CD4-positive, alpha-beta T cell treated with Interleukin-17A for 4 hours (primary cell): ENCODE measurements at places on chromosomes 13 and 19.
A peak's percentile ranks its signal among the peaks of the same experiment; 100 is the strongest.

DNA sequence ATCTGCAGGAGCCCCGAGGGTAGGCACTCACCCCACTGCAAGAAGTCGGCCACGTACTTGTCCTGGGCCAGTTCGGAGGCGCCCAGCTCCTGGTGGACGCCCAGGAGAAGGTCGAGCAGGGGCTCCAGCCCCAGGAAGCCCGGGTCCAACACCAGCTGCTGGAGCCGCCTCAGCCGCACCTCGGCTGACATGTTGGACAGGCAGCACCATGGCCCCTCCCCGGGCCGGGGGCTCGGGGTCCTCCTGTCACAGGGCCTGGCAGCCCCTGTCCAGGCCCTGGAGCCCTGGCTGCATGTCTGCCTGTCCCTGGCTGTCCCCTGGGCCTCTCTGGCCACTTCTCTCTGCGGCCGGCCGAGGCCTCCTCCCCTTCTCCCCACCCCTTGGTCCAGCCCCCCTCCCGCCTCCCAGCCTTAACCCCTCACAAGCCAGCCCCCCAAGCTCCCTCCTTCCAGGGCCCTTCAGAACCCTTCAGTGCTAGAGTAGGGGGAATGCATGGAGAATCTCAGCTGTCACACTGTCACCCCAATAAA, at the start of gene DMPK:
Gene DMPK, minus strand, starts transcription at position 329 of the 530 bp plus-strand sequence. Its CDS starts 138 bp downstream, at position 191.
- DNase-seq = no peak

- DNase-seq = no peak
Observed at GRCh38 chr19:33691736-33692135, 70.0 kb downstream of the CHST8 start.

DNA sequence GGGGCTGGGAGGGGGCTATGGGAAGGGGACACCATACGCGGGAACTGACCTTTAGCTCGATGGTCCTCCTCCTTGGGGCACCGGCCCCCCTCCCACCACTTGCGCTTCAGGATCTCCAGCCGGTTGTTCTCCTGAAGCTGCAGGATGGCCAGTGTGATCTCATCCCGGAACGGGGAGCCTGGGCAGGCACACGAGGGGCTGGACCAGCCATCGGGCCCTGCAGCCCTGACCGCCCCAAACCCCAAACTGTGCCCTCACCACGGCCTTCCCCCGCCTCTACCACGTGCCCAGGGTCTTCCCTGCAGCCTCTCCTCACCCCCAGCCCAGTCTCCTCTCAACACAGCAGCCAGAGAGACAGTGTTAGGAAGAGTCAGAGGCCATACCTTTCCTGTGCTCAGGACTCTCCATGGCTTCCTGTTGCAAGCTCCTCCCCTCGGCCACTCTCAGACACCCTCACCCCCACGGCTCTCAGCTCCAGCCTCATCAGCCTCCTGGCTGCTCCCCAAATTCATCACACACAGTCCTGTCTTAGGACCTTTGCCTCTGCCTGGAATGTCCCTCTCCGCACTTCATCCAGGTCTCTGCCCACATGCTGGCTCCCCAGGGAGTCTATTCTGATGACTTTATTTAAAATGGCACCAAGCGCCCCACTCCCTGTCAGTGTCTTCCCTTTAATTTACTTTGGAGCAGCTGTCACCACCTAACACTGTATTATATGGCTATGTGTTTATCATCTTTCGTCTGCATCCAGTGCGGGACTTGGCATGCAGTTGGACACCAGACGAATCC, 9.7 kb upstream of the ATP1A3 start:
- no peak for DNase-seq

- DNase-seq = no peak
Observed at GRCh38 chr13:30665638-30666037, 47.9 kb downstream of the USPL1 start.

GRCh38 chr13:52161181-52161646, 1.8 kb upstream of the NEK3 start:
- DNase-seq = no peak

GRCh38 chr19:34998777-34999497, 1.2 kb upstream of the GRAMD1A start:
- peak; percentile 27 for DNase-seq

DNA sequence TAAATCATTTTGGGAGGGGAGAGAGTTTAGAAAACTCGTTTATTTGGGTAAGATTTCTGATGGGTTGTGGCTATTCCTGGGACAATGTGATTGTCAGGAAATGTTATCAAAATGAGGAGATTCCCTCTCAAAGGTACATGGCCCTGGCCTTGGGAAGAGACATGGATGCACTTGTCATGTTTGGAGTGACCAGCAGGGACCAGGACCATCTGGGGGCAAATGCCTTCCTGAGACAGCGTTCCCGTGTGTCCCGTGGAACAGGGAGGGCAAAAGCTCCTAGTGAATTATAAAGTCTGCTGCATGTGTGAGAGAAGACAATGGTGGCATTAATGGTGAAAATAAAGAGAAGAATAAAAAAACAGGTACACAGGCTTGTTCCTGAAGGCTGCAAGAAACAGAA, 317.3 kb downstream of the ZNF536 start:
- no peak for DNase-seq

DNA sequence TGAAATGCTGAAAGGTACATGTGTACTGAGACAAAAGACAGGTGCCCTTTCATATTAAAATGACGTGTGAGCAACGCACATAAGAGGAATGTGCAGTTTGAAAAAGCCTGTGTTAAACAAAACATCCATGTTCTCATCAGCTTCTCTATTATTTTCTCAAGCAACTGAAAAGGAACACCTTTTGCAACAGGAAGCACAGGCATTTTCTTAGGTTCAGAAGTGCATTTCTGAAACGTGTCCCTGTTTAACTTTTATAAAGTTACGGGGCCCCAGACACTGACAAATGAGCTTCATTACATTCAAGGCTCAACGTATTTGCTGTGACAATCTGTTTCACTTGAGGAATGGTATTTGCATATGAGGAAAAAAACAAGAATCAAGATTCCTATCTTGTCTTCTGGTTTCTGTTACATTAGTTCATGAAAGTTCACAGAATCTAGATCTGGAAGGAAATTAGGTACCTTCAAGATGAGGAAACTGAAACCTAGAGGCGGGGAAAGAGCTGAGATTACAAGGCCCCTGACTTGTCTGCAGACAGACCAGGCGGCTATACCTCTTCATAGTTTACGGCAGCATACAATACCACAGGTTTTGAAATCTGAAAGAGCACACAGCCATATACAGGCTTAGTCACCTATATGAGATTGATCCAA, 431.7 kb downstream of the KLF12 start:
- DNase-seq = peak; percentile 59

DNA sequence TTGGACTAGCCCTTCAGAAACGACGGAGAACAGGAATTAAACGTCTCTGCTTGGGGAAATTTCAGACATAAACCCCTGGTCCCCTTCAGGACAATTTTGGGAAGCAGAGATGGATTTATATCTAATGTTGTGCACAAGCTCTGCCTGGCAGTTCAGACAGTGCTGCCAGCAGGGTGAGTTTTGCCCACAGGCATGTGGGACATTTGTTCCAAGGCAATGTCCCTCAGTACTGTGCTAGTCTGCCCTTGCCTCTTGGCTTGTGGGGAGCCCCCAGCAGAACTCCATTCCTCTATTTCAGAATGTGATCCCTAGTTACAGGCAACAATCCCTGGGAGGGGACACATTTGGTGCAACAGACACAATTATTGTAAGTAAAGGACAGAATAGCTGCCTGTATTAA, 76.5 kb upstream of the GPR12 start:
- DNase-seq = no peak

GRCh38 chr19:2167896-2168618, 4.3 kb downstream of the DOT1L start:
- DNase-seq = no peak
